SK-N-SH (cell line): ENCODE measurements at places on chromosomes 5 and 9. TPM values are rescaled to one million over a fixed set of nuclear protein-coding genes. Genes with fewer than 3 reads are reported as not detected.
A peak's percentile ranks its signal among the peaks of the same experiment; 100 is the strongest.

Gene TLX3
- 3.6 and 4.7 TPM in 2 replicates for polyA plus RNA-seq

Gene CFAP157
- 0.19 and 0.25 TPM in 2 replicates for polyA plus RNA-seq

Gene SLC36A2
- polyA plus RNA-seq = not detected in 2 replicates

Gene WDR38
- not detected in 2 replicates for polyA plus RNA-seq

DNA sequence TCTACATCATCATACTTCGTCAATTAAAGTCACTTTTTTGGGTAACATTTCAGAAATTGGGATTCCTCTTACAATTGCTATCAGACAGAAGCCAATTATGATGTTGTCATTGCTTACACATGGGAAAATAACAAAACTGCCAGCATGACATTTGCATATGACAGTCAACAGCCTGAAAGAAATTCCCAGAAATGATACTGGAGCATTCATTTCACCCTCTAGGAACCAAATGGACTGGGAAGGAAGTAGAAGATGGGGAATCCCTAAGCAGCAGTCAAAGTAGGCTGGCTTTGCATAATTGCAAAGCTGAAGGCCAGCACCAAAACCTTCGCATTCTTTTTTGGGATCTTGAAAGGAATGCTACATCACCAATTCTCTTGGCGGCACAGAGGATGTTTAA lies 10.7 kb downstream of the HMGCS1 start:
- H3K36me3 ChIP-seq = peaks cover 10% of the 10 kb centered on the region
- no peak overlapping the region for H3K27ac ChIP-seq
- peaks cover 17% of the 10 kb centered on the region for H3K4me1 ChIP-seq
- H3K4me3 ChIP-seq = no peak overlapping the region
- no peaks in the 10 kb centered on the region for H3K27me3 ChIP-seq

GRCh38 chr9:91126761-91127445 lies 234.8 kb downstream of the AUH start:
- H3K4me1 ChIP-seq = no peaks in the 10 kb centered on the region
- no peak overlapping the region for H3K4me3 ChIP-seq
- no peak for DNase-seq
- no peaks in the 10 kb centered on the region for H3K27me3 ChIP-seq
- H3K36me3 ChIP-seq = no peaks in the 10 kb centered on the region
- H3K27ac ChIP-seq = no peak overlapping the region

DNA sequence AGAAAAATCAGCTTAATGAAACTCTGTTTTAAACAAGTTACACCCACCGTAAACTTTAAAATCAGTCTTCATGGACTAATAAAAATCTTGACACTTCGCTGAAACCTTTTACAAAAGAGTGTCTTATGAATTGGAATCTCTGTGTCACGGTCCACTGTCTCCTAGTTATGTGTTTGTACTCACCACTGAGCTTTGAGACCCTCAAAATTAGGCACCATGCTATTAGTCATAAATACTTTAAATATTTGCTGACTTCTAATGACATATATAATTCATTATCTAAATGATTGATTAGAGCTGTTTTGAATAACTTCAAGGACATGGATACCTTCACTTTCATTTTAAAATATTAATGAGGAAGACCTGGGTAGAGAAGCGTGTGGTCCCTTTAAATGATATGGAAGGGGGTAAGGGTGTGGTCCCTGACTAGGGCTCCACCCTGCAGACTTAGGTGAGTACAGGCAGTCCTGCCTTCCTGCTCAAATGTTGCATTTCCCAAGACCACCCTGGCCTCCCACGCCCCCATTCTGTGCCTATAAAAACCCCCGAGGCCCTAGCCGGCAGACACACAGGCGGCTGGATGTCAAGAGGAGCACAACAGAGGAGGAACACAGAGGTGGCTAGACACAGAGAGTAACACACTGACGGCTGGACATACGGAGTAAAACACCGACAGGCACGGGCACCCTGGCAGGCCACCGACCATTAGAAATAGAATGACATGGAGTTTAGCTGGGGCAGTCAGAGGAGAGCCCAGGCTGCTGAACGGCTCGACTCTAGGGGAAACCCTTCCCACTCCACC lies 179.0 kb upstream of the CDH9 start:
- H3K4me3 ChIP-seq = no peak overlapping the region
- no peaks in the 10 kb centered on the region for H3K36me3 ChIP-seq
- no peaks in the 10 kb centered on the region; the same call in 1 of the 2 replicates for H3K4me1 ChIP-seq

DNA sequence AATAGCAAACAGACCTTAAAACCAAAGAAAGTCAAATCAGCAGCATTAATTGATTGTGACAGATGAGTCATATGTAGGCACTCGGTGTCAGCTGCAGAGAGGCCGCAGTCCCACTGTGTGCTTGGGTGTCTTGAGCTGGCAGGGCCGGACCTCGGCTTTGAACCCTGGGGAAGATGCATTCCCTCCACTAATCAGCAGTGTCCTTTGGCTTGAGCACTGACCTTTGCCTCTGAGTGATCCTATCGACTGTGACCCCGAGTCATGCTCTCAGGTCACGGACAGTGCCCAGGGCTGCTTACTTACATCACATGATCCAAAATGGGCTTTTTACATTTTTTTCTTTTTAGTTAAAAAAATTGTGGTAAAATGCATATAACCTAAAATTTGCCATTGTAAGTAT lies 188.7 kb downstream of the GADD45G start:
- no peaks in the 10 kb centered on the region for H3K36me3 ChIP-seq
- no peak overlapping the region for H3K4me3 ChIP-seq
- no peak overlapping the region for H3K27ac ChIP-seq
- no peaks in the 10 kb centered on the region for H3K27me3 ChIP-seq

DNA sequence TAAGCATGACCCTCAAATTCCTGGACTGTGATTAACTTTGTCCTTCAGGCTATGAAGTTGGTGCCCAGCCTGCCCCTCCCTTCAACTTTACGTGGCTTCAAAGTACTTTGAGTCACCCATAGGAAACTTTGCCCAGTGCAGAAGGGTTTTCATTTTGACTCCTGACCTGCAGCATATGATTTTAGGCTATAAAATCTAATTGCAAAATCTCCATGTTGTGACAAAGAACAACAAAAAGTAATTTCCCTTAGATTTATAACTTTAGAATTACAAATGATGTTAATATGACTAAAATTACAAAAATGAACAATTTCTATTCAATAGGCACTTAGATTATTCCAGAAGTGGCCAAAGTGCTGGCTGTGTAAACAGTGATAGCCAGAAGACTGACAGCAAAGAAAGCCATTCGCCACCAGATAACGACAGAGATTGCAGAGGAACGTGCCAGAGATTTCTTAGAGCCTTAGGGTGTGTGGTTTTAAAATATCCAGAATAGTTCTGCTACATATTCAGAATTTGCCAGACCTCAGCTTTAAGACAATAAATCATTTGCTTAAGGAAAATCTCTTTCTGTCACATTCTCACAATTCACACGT lies 197.4 kb downstream of the SEMA5A start:
- DNase-seq = peak; percentile 12
- no peaks in the 10 kb centered on the region for H3K27me3 ChIP-seq
- no peaks in the 10 kb centered on the region for H3K36me3 ChIP-seq
- peak overlapping the region; percentile 50; the same call in 1 of the 2 replicates for H3K27ac ChIP-seq
- H3K4me3 ChIP-seq = no peak overlapping the region

GRCh38 chr9:127089631-127090081 lies 32.8 kb downstream of the ANGPTL2 start:
- no peaks in the 10 kb centered on the region for H3K27me3 ChIP-seq
- no peak overlapping the region for H3K27ac ChIP-seq
- DNase-seq = no peak
- peaks cover 12% of the 10 kb centered on the region; the same call in 1 of the 2 replicates for H3K36me3 ChIP-seq

- H3K27ac ChIP-seq = no peak overlapping the region
- H3K4me3 ChIP-seq = no peak overlapping the region
- no peaks in the 10 kb centered on the region for H3K27me3 ChIP-seq
- H3K36me3 ChIP-seq = no peaks in the 10 kb centered on the region
Measured at GRCh38 chr5:59621477-59621876, 272.0 kb downstream of the PDE4D start.

GRCh38 chr5:142171270-142171669 lies 62.7 kb downstream of the NDFIP1 start:
- no peak overlapping the region for H3K4me3 ChIP-seq
- DNase-seq = no peak
- no peak overlapping the region for H3K27ac ChIP-seq
- H3K27me3 ChIP-seq = no peaks in the 10 kb centered on the region
- no peaks in the 10 kb centered on the region for H3K36me3 ChIP-seq

DNA sequence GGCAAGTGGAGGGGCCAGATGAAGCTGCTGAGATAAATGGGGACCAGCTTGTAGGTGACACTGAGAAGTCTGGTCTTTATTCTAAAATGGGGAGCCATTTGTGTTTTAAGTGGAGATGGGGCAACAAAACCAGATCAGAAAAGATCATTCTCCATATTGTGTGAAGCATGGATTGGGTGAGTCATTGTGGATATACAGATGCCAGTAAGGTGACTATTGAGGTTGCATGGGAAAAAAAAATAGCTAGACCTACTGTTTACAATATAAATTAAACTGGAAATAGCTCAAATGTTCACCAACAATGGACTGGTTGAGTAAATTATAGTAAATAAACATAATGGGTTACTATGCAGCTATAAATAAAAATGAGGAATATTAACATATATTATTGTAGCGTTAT lies 5.4 kb upstream of the MAP1B start:
- H3K4me3 ChIP-seq = no peak overlapping the region
- DNase-seq = no peak
- no peak overlapping the region for H3K27ac ChIP-seq
- H3K36me3 ChIP-seq = no peaks in the 10 kb centered on the region
- H3K4me1 ChIP-seq = 0 out of 2 replicates have a peak, but pooled peaks cover 3% of the 10 kb centered on the region

GRCh38 chr5:148998174-148998797 lies 64.6 kb downstream of the SH3TC2 start:
- no peak overlapping the region for H3K27ac ChIP-seq
- H3K27me3 ChIP-seq = no peaks in the 10 kb centered on the region
- peak; percentile 38 for DNase-seq
- no peaks in the 10 kb centered on the region for H3K36me3 ChIP-seq
- H3K4me1 ChIP-seq = peaks cover 10% of the 10 kb centered on the region; the same call in 1 of the 2 replicates

- no peak overlapping the region for H3K4me3 ChIP-seq
- peaks cover 2% of the 10 kb centered on the region; the same call in 1 of the 2 replicates for H3K4me1 ChIP-seq
- no peaks in the 10 kb centered on the region for H3K36me3 ChIP-seq
- H3K27me3 ChIP-seq = no peaks in the 10 kb centered on the region
Measured at GRCh38 chr5:10469253-10470050, 27.8 kb downstream of the ROPN1L start.

- no peak overlapping the region for H3K27ac ChIP-seq
- no peak overlapping the region for H3K4me3 ChIP-seq
- H3K4me1 ChIP-seq = no peaks in the 10 kb centered on the region
- H3K27me3 ChIP-seq = no peaks in the 10 kb centered on the region
- no peaks in the 10 kb centered on the region for H3K36me3 ChIP-seq
Measured at GRCh38 chr5:393846-394275, 49.1 kb upstream of the EXOC3 start.

DNA sequence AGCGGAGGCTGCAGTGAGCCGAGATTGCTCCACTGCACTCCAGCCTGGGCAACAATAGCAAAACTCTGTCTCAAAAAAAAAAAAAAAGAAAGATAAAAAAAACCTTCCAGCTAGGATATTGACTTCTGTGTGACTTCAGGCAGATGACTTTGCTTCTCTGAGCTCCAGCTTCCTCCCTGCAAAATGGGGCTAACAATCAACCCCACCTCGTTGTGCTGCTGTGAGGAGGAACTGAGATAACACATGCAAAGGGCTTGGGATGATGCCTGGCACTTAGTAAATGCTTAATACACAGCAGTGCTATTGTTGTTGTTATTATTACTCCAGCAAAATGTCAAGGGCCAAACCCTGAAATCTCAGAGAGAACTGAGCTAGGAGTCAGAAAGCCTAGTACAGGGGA lies 3.5 kb upstream of the CDX1 start:
- H3K27ac ChIP-seq = no peak overlapping the region
- H3K27me3 ChIP-seq = no peaks in the 10 kb centered on the region
- H3K4me1 ChIP-seq = peaks cover 21% of the 10 kb centered on the region
- H3K4me3 ChIP-seq = no peak overlapping the region

DNA sequence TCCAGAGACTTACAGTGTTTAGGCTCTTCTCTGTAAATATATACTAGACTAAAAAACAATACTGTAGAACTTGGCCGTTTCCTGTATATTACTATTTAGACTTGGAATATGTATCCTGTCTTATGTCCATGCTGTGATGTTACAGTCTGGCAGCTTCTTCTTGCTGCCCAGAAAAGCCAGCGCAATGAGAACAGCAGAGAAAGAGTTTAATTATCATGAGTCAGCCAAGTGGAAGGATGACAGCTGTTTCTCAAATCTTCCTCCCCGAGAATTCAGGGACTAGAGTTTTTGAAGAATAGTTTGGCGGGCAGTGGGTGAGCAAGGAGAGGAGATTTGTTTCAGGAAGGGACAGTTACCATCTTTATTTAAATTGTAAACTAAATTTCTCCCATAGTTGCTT lies 37.5 kb downstream of the NAA35 start:
- H3K4me3 ChIP-seq = no peak overlapping the region
- no peaks in the 10 kb centered on the region for H3K27me3 ChIP-seq
- no peak overlapping the region for H3K27ac ChIP-seq
- H3K36me3 ChIP-seq = peaks cover 78% of the 10 kb centered on the region

GRCh38 chr5:58493141-58493540 lies 1.9 kb downstream of the GAPT start:
- no peak for DNase-seq
- H3K27me3 ChIP-seq = no peaks in the 10 kb centered on the region
- no peaks in the 10 kb centered on the region for H3K36me3 ChIP-seq
- H3K4me1 ChIP-seq = no peaks in the 10 kb centered on the region
- no peak overlapping the region for H3K27ac ChIP-seq

DNA sequence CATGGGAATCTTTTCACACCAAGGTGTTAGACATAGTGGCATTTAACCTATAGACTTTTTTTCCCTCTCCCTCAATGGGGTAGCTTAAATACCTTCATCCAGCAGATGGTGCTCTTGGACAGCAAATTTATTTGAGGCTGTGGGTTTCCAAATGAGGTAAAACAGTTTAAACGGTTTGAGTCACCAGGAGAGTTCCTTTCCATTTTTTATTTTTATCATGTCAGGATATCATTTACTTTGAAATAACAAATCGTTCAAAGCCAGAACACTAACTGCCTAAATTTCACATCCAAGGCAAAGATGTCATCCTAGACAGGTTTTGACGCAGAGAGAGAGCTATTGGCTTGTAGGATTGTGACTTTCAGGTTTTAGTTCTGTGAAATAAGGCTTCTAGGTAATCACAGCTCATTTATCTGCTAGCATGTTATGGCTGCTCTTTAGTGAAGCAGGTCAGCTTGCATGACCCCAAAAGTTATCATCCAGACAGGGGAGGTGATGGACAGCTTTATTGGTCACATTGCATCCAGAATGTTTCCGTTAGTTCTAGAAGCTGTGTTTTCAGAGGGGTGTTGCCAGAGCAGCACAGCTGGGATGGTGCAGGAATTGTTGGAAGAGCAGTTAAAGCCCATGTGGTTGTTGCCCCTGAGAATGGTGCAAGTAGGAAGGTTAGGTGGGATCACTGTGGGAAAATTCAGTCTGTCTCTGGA lies 69.8 kb downstream of the KDM4C start:
- H3K4me1 ChIP-seq = no peaks in the 10 kb centered on the region
- no peak overlapping the region for H3K27ac ChIP-seq
- H3K4me3 ChIP-seq = no peak overlapping the region
- peak; percentile 67 for DNase-seq
- no peaks in the 10 kb centered on the region for H3K27me3 ChIP-seq
